ENCODE measurements at places on chromosomes 7 and 10.

DNA sequence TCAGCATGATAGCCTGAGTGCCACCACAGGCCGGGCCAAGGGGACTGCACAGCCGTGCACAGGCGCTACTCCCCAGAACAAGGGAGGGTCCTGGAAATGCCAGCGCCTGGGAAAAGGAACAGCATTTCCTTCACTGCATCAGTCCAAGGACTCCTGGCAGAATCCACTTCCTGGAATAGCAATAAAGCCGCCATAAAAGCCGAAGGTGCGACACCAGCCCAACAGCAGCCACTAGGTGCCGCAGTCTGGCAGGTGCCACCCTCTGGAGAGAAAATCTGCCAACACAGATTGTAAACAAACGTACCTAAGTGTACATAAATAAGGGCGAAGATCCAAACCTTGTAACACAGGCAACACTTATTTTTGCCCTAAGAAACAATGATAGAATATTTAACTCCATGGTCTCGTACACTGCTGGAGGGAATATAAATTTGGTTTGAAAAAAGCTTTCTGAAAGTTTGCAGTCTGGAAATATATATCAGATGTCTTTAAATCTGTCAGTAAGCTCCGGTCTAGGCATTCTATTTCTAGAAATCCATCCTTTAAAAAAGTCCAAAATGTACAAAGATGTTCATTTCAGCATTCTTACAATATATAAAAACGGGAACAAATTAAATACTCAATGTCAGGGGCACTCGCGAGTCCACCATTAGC, 22.2 kb downstream of the VOPP1 start:
- no peak for DNase-seq

- DNase-seq, result no peak
Observed at GRCh38 chr7:66356277-66356721, 151.2 kb downstream of the TPST1 start.

DNA sequence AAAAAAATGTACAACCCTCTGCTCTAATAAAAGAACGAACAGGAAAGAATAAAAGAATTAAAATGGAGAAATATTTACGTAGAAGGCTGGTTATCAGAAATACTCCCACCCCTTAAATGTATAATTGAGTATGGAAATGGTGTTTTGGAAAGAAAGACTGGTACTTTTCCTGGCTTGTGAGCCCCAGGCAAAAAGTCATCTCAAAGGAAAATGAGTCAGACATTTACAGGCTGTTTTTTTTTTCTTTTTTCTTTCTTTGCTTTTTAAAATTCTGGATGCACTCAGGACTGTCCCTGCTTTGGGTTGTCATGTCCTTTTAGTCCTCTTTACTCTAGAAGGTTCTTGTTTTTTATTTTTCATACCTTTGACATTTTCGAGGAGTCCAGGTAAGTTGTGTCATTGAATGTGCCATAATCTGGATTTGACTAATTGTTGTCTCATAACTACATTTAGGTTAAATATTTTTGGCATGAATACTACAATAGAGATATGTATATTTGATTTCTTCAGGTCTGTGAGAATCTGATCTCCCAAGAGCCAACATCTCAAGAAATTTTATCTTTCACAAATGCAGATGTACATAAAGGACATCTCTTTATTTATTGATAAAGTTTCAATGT, 313.0 kb upstream of the GLI3 start:
- DNase-seq, result no peak

- no peak for DNase-seq
Observed at GRCh38 chr10:69505636-69506318, 54.5 kb downstream of the TSPAN15 start.

- no peak for DNase-seq
Observed at GRCh38 chr7:27199849-27200760, at the start of gene HOXA13. HOXA13 (minus strand) TSS chr7:27200091; CDS start chr7:27200077, 14 bp downstream.

GRCh38 chr10:33666686-33667480, 332.4 kb upstream of the NRP1 start:
- DNase-seq, result no peak

- no peak for DNase-seq
Observed at GRCh38 chr7:72161534-72161933, 250.6 kb downstream of the CALN1 start.

GRCh38 chr7:90824386-90825307, 228.5 kb downstream of the CDK14 start:
- DNase-seq, result no peak

- DNase-seq, result no peak
Observed at GRCh38 chr7:41205600-41205999, 497.3 kb downstream of the INHBA start.

Measured in hematopoietic multipotent progenitor cell treated with erythropoietin and hydrocortisone succinate and interleukin-3 and kit ligand, for 17 days (in vitro differentiated cells).